ENCODE measurements at places on chromosomes 13 and 19.

DNA sequence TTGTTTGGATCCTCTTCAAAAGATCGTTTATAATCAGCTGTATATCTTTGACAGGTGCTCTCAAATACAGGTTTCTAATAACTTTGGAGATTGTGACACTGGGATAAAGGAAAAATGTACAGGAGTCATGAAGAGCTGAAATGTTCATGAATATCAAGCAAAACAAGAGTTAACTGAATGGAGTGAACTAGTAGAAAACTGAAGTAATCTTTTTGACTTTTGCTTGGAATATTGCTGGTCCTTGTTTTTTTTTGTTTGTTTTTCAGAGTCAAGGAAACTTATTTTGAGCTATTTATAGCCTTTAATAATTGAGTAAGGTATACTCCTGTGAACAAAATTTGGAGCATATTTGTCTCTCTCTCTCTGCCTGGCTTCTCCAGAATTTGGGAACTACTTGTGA lies 25.3 kb downstream of the MED4 start:
- DNase-seq: no peak

DNA sequence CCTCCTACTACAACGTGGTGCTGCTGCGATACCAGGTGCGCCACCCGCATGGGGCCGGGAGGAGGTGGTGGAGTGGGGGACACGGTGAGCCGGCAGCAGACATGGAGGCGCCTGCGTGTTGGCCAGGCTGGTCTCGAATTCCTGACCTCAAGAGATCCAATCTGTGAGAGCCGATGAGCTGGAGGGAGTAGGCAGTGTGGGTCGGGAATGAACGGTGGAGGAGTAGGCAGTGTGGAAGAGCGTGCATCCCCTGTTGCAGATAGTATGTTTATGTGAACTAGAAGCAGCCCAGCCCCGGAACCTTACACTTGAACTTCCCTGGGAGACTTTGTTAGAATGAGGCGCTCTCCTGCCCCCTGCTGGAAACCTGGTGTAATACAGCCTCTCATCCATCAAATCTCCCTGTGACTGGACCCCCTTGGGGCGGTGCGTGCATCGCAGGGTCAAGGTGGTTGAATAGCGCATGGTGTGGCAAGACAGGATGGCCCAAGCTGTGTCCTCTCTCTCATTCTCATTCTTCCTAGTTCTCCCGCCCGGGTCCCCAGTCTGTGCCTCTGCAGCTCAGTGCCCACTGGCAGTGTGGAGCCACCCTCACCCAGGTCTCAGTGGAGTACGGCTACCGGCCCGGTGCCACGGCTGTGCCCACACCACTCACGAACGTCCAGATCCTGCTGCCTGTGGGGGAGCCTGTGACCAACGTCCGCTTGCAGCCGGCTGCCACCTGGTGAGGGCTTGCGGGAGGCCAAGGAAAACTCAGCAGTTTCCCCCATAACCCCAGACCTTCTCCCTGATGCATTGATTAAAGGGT lies 10.5 kb upstream of the B3GNT3 start:
- DNase-seq: peak; percentile 25

DNA sequence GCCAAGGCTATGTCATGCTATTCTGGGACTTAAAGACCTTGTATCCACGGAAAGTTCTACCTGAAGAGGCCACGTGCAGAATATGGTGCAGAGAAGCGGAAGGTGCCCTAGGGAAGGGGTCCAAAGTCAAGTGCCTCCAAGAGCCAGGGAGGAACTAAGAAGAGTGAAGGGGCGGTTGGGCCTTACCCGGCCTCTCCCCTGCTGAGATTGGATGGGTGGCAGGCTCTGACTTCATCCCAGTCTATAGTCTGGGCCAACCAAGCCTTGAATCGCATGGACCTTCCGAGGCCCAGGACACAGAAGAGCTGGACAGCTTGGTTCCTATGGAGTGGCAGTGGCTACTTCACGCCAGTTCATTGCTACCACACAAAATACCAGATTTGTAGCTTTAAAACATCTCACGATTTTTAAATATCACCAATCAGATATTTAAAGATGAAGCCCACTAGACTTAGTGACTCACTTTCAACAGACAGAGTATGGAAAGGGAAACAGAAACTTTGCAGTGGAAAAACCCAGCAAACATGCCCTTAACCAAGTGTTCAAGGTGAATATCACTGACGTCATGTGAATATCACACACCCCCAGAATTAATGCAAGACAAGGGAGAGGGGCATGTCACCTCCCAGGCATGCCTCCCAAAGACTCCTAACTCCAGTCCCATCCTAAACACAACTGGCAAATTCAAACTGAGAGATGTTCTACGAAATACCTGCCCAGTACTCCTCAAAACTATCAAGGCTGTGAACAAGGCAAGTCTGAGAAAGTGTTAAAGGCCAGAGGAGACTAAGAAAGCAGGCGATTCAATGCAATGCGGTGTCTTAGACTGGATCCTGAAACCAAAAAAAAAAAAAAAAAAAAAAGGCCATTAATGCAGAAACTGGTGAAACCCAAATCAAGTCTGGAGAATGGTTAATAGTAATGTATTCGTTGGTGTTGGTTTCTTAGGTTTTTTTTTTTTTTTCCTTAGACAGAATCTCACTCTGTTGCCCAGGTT lies 10.2 kb downstream of the C19orf12 start:
- no peak for DNase-seq

DNA sequence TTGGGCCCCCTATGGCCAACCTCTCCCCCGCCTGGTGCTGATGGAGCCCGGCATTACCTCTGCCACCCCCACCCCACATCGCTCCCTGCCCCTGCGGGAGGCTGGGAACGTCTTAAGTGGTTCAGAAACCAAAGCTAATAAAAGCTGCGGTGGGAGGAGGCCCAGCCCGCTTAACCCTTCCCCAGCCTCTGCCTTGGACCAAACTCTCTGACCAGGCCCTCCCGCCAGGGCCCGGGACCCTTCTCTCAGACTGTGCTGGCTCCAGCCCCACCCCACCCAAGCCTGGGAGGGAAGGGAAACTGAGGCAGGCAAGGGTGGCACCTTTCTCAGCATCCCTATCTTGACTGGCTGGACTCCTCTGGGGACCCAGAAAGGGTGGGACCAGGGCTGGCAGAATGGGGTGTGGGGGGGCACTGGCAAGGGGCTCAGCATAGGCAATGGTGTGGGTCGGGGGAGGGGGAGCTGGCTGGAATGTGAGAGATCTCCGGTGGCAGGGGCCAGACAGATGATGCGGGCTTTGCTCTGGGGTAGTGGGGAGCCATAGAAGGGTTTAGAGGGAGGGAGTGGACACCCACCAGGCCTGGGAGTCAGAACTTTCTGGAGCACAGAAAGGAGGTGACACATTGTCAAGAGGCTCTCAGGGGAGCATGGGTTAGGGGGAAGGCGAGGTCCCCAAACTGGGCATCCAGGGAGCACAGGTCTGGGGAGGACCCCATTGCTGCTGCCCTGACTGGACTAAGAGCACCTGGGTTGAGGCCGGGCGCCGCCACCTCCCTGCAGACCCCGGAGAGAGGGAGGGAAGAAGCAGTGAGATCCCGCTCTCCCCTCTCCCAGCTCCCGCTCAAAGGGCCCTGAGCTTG lies 21.9 kb downstream of the SMIM24 start:
- no peak for DNase-seq

DNA sequence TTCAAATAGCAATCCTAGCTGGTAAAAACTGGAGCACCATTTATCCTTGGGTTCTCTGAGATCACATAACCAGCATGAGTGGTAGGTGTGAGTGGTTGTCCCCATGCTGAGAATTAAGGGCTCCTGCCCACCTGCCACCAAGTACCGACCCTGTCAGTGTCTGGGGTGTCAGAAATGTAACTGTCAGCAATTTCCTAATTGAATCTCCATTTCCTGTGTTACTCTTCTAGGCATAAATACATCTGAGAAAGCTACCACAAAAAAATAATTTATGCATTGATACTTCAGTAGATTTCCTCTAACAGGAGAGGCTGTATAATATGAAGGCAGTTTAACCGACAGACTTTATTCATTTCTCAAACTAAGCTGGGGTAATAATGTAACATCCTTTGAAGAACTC lies 25.1 kb downstream of the CPB2 start:
- DNase-seq: no peak

- DNase-seq: no peak
These were observed 29.9 kb upstream of the CEBPA start for GRCh38 chr19:33332248-33332647.

DNA sequence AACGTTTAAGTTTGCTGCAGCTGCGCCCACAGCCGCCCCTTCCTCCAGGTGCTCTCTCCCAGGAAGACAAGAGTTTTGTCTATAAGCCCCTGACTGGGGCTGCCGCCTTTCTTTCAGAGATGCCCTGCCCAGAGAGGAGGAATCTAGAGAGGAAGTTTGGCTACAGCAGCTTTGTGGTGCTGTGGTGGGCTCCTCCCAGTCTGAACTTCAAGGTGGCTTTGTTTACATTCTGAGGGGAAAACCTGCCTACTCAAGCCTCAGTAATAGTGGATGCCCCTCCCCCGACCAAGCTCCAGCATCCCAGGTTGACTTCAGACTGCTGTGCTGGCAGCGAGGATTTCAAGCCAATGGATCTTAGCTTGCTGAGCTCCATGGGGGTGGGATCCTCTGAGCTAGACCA lies 6.4 kb upstream of the ERICH6B start:
- no peak for DNase-seq

DNA sequence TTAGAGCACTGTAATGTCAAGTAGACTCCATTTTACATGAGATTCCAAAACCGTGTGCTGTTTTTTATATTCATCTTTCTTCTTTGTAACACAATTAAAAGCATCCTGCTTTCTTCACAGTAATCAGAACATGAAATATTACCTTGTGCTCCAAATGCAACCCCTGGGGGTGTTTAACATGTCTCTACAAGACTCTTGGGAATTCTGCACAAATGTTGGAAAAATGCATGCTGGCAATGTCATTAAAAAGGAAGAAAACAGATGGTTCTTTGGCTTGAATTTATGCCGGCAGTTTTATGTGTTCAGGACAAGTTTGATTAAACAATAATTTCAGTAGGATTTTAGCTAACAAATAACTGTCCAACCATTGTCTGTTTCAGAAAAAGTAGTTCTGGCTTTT lies 159.1 kb downstream of the LIG4 start:
- no peak for DNase-seq

DNA sequence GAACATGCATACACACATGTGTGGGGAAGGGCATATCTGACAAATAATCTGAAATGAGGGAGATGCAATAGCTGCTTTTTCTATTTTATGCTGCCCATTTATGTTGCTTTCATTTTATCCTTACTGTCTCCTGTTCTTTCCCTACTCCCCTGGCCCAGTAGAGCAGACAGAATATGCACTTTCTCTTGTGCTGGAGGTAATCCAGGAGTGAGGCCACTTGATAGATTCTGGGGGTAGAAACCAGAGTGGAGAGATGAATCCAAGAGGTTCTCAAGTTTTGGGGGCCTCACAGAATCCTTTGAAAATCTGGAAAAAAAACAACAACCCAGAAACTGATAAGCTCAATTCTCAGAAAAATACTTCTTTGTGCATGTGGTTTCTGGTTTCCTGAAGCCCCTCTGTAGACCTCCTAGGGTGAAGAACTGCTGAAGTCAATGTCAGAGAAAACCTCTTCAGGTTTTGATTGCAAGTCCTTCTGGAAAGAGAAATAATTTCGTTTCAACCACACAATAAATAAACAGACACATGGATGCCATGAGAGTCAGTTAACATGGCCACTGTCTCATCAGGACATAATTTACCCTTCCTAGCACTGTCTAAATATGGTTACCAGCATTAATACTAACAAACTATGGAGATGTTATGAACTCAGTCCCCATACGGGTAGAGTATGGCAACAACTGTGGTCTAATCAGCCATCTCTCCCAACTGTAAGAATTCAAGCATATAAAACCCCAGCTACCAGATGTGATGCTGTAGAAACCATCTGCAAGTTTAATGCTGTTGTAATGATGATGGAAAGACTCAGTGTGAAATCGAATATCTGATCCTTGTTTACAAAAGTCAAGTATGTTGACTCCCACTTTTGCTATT lies 355.6 kb downstream of the SLC7A1 start:
- DNase-seq: no peak

DNA sequence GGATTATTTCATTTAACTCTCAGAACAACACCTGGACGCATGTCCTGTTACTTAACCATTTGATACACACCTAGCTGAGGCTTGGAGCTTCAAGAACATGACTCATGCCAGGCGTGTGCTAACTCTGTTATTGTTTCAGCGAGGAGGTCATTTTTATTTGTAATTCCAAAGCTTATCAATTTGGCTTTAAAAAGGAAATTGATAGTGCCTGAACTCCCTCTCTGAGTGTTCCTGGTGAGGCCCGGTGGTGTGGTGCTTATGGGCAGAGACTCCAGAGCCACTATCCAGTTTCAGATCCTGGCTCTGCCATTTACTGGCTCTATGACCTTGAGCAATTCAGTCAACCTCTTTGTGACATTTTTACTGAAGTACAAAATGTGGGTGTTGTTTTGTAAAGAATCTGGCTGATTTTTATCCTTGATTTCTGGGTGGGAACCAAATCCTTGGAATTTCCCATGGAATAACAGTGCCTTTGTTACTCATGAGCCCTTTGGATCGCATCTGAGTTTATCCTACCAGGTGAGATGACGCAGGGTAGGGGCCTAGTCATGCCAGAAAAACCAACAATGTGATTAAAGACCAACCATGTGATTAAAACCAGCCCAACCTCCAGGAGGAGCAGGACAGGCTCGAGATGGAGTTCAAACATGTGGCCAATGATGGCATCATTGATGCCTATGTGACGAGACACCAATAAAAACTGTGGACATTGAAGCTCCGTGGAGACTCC lies 198.8 kb downstream of the MYO16 start:
- no peak for DNase-seq

GRCh38 chr19:3622224-3622623 lies 4.4 kb downstream of the CACTIN start:
- no peak for DNase-seq

DNA sequence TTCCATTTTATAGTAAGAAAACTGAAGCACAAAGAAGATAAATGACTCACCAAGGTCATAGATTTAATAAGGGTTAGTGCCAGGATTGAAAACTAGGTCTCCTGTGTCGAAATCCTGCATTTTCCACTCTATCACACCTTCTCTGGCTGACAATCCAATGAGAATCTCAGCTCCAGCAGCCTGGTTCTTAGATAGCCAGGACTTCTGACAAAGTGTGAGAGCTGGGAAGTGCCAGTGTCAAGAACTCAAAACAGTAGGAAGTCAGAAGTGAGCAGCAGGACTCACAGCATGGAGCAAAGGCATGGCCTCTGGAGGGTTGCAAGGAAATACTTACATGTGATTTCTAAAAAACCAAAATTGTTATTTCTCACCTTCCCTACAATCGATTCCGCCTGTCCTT lies 24.3 kb downstream of the KCTD12 start:
- DNase-seq: no peak

DNA sequence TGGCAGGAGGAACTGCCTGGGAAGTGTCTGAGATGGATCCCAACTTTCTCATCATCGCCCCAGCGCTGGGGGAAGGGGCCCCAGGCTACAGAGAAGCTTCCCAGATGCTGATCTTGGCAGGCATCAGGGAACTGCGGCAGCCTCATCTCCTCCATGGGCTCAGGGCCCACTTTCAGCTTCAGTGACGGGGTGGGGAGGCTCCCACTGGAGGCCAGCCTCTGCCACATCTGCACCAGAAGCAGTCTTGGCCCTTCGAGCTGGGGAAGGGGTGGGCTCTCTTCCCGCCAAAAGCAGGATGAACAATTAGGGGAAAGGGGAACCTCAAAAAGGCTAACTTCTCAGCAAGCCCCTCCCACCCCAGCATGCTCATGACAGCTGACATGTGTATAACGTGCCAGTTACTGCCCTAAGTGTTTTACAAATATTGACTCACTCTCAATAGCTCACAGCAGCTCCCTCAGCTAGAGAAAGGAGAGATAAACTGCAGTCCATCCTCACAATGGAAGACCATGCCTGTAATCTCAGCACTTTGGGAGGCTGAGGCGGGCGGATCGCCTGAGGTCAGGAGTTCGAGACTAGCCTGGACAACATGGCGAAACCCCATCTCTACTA lies 7.1 kb upstream of the S1PR2 start:
- no peak for DNase-seq
